ENCODE measurements at places on chromosomes 7 and 10.

DNA sequence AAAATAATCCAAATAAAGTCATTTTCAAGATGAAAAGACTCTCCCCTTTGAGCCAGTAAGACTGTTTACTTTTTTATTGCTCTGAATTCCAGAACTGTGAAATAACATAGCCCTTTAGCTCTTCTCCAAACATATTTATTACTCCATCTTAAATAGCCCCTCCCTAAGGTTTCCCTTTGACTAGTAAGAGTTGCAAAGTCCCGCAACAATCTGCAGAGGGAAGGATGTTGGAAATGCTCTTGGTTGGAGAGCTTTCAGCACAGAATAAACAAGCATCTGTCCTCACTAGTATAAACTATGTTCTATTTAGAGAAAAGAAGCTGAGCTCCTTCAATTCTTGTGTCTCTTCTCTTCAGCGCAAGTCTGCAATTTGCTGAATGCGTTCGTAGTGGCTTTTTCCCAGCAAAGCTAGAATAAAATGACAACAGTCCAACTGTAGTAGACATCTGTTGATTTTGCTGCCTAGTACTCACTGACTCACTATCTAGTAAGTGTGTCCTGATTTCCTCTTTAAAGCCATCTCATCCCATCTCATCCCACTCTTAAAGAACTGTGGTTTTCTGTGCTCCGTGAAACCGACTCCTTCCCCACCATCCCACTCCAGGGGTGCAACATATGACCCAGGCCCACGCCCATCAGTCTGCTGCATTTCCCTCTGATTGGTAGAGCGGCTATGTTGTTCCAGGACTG is 104.0 kb downstream of the FAM107B start:
- DNase-seq: peak; percentile 29

GRCh38 chr7:17668122-17668521 is 272.2 kb downstream of the SNX13 start:
- no peak for DNase-seq

DNA sequence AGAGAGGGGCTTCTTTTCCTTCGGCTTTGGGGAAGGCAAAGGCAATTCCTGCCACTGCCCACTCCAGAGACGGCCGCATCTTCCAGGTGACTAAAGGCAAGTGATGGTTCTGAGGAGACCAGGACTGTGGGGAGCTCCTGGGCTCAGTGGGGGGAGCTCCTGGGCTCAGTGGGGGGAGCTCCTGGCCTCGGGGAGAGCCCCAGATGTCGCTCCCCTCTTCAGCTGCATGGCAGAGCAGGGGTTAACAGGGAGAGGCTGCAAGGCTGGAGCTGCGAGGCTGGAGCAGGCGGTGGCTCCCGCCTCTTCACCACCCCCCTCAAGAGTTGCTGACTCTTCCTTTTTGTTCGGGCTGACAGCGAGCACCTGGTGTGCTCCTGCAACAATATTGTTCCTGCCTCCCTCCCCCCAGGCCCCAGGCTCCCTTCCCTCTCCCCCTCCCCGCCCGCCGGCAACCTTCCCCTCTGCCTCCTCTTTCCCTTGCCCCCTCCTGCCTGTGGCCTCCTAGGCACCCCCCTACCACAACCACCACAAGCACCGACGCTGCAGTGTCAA is 56.3 kb upstream of the LBX1 start:
- DNase-seq: no peak

DNA sequence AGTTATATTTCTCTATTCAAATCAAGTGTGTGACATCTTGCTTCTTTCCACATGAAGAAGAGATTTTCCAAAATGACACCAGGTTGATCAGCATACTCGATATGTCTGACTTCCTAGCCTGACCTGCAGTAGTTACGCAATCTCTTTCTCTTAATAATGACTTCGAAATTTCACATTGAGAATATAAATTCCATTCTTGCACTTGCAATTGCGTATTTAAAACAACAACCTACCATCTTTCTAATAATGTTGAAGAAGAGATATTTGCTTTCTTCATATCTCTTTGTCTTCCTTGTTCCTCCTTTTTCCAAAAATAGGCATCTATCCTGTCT is 276.3 kb downstream of the CSTF2T start:
- no peak for DNase-seq

- no peak for DNase-seq
Measured at GRCh38 chr10:123637326-123637880, 28.8 kb upstream of the GPR26 start.

- DNase-seq: no peak
Measured at GRCh38 chr7:91357901-91358300, 93.7 kb downstream of the FZD1 start.

- no peak for DNase-seq
Measured at GRCh38 chr7:112212571-112212970, 6.1 kb downstream of the ZNF277 start.

DNA sequence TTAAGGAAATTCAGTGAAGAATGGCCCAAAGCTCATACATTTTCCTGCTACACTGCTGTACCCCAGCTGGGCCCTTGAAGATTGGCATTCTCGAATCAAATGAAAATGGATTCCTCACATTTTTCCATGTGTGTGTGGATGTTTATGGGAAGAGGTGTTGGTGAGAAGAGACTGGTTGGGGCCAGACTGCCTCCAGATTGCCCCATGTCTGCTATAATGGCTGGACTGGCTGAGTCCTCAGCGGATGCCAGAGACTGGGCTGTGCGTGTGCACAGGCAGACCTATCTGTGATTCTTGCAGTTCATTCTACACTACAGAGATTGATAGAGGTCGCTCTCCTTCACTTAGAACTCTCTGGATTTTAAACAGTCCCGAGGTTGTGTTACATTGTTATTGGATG is 183.6 kb upstream of the GDF10 start:
- DNase-seq: no peak

Measured in AG04449 (cell line).